ENCODE measurements at places on chromosomes 1 and 21.

DNA sequence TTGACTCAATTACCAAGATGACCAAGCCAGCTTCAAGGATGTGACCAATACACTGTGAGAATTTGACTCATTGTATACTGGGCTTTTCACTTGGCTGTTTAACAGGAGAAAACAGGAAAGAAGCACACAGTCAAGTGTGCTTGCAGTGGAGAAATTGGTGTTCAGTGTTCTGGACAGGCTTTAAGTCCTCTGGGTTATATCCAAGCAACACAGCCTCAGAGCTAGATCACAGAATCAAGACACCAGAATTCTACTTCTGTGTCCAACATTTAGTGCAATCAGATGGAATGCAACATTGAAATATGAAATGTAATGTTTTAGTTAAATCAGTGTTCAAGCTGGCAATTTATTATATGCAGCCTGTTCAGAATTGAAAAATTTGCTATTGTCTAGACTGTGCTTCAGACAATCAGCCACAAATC lies 694.4 kb downstream of the LTN1 start:
- DNase-seq, result no peak

DNA sequence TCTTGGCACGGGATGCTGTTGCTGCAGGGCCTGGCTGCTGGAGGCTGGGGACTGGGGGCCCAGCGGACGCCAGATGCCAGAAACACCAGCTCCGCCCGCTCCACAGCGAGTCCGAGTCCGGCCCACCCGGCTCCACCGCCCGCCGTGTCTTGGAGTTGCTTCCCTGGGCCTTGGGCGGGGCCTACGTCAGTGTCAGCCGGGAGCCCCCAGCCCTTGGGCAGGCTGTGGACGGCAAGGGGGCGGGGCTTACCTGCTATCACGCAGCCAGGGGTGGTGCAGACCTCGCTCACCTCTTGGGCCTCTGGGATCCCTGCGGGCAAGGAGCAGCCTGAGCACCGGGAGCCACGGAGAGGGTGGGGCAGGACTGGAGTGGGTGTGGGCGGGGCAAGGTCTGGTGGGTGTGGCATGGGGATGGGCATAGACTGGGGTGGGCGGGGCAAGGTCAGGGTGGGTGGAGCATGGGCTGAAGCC lies 21.8 kb downstream of the MMEL1 start:
- no peak for DNase-seq

- DNase-seq, result no peak
Measured at GRCh38 chr1:114086601-114087368, 66.9 kb downstream of the SYT6 start.

- no peak for DNase-seq
Measured at GRCh38 chr1:80896781-80897356, 903.9 kb upstream of the ADGRL2 start.

GRCh38 chr1:88976235-88976634 lies 16.2 kb downstream of the KYAT3 start:
- no peak for DNase-seq

GRCh38 chr1:84363019-84363418 lies 35.3 kb upstream of the DNASE2B start:
- DNase-seq, result no peak

DNA sequence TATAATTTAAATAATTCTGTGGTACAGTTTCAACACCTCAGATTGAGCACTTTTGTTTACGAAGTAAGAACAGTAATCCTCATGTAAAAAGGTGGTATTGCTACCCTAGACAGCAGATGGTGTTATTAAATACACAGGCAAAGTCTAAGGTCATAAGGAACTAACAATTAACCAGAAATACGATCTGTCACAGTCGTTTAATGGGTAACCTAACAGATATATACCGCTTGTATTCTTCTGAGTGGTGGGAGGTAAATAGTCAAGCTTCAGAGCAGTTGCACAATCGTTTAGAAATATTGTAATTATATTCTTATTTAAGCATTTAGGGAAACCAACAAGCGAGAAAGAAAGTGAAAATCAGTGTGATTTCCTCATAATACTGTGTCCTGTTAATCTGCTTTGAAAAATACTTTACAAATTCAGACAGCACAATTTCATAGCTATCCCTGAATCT lies 9.8 kb upstream of the IRF2BP2 start:
- no peak for DNase-seq

- no peak for DNase-seq
Measured at GRCh38 chr1:75421371-75421770, 189.5 kb downstream of the SLC44A5 start.

DNA sequence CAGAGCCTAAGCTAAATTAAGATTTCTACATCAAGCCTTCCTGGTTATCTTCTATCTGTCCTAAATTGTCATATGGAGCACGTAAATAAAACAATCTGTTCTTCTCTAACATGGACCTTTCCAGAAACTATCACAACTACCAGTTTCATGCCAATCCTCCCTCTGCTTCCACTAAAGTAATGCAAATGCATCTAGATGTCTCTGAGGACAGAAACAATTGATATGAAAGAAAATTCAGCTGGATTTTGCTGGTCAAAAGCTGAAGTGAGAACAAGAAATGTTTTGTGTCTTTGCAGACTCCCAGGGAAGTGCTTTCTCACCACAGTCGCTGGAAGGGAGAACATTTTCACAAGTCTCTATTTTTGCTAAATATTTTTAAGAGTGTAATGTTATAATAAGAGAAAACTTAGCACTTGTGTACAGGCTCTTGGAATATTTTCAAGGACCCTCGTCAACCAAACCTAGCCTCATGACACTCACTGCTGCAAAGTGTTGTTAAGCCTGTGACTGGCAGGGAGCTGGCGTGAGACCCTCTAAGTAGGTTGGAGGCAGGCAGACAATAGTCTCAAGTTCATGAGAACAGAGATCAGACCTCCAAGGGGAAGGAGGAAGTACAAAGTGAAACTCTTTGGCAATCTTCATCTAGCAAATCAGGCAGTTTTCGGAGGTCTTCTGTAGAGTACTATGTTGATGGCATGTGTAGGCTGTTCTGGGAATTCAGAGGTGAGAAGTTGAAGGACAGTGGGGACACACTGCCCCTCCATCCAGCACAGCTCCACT lies 38.8 kb downstream of the DNASE2B start:
- no peak for DNase-seq

- DNase-seq, result no peak
Measured at GRCh38 chr1:111813440-111814304, 58.0 kb downstream of the DDX20 start.

- no peak for DNase-seq
Measured at GRCh38 chr1:27574871-27575831, 28.8 kb downstream of the AHDC1 start.

DNA sequence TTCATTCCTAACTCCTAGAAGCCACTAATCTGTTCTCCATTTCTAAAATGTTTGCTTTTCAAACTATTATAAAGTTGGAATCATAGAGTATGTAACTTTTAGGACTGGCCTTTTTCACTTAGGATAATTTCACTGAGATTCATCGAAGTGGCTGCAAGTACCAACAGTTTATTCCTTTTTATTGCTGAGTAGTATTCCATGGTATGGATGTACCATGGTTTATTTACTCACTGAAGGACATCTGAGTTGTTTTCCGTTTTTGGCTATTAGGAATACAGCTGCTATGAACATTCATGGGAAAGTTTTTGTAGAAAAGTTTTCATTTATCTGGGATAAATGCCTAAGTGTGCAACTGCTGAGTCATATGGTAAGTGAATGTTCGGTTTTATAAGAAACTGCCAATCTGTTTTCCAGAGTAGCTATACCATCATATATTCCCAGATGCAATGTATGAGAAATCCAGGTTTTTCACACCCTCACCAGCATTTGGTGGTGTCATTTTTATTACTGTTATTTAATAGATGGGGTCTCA lies 66.3 kb downstream of the SLC27A3 start:
- no peak for DNase-seq

DNA sequence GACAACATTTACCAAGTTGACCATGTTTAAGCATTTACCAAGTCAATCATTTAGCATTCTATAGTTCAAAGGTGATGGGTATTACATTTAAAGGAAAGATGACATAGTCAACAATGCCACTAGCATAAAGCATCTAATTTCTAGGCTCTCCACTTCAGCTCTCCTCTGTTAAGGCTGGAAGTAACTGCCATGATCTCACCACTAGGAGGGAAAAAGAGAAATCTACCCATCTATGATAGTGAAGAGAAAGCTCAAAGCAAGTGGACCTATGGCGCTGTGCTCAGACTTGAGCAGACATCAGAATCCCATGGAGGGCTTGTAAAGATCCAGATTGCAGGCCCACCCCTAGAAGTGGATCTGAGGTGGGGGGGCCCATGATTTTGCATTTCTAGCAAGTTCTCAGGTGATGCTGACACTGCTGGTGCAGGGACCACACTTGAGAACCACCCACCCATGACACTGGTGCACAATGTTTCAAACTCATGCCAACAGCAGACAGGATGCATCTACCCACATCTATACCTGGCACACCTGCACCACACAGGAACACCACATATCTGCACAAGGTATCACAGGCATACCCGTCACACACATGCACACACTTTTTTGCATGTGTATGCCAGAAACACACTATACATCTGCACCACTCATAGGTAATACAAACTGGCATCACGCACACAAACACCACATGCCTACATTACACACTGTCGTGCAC lies 392.9 kb upstream of the RUNX1 start:
- no peak for DNase-seq

DNA sequence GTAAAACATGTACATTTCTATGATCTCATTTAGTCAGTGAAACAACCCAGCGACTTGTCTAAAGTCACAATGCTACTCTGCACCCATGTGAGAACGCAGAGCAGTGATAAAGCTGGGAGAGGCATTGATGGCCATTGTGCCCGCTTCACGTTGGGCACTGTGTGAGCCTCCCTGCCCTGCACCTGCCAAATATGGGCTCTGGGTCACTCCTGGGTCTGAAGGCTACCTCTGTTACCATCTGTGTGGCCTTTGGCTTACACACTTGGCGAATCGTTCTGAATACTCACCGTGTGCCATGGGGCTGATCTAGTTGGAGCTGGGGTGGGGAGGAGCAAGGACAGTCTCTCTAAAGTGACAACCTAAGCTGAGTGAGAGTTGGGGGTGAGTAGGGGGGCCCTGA lies 29.9 kb downstream of the PCSK9 start:
- no peak for DNase-seq

- DNase-seq, result no peak
Measured at GRCh38 chr1:12627296-12627695, 9.3 kb upstream of the DHRS3 start.

- DNase-seq, result no peak
Measured at GRCh38 chr1:190935925-190936324, 458.3 kb upstream of the BRINP3 start.

DNA sequence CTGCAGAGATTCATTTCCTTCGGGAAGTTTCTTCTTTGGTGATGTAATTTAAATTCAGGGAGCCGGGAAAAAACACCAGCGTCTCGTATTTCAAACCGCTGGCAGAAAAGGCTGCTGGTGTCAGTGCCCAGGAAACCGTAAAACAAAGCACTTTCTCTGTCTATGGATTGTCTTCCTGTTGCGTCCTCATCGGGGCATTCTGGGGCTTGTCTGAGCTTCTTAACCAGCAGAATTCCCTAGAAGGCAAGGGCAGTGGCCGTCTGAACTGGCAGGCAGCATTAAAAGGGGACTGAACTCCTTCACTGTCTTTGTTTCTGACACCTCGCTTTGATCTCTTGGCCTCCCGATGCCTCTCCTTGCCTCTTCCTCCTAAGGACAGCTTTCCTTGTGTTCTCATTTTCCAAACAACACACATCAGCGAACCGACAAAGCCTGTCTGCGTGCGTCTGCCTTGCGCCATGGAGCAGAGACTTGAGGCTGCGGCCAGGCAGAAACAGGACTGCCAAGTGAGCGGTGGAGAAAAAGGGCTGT lies 391.6 kb upstream of the VAMP3 start:
- DNase-seq, result no peak

DNA sequence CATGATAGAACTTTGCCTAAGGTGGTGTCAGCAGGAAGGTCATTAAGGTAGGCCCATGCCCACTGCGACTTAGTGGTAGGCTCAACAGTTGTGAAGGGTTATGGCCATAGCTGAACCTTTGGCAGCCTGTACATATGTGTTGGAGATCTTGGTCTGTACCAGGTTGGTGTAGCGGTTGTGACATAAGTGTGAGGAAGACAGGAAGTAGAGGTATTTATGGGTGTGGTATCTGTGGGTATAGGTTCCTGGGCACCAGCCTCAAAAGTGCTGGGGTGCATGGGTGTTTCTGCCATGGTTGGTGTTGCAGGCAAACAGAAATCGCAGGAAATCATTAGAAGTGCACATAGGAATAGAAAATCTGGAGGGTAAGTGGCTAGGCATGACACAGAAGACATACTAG lies 18.6 kb upstream of the LRIF1 start:
- no peak for DNase-seq
